Pons (tissue), 1 donor: ENCODE measurements at places on chromosomes 4 and X.
A peak's percentile ranks its signal among the peaks of the same experiment; 100 is the strongest.

DNA sequence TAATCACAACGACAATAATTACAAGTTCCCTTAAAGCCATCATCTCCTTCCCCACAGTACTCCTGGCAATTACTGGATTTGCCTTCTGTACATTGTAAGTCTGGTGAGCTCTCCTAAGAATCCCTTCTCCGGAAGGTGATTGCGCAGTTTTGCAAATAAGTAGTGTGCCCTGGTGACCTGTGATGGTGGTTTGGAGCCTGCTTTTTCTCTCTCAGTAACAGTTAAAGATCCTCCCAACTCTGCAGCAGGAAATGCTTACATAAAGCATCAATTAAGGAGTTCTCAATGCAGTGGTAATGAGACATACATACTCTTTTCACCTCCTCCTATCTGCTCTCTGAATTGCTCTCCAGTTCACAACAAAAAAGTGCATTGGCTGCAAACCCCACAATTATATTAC lies 159.7 kb downstream of the SH2D1A start:
- no peak for DNase-seq

- DNase-seq = no peak
Observed at GRCh38 chrX:1444561-1445500, 7.9 kb downstream of the ASMTL start.

DNA sequence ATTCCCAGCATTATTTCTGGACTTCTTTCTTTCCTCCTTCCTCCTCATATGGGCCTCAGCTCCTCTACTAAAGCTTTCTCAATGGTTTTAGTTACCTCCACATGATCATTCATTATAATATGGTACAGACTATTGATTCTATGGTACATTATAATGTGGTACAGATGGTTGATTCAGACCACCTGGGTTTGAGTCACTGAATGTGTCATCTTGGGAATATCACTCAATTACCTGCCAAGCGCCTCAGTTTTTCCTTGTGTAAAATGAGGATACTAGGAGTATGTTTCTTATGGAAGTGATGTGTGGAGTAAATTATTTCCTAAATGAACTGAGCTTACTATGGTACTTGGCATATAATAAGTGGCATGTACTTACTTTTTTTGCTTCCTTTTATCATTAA lies 27.7 kb downstream of the SLIT2 start:
- no peak for DNase-seq

GRCh38 chrX:55008571-55009358 lies 8.6 kb downstream of the APEX2 start:
- DNase-seq = peak; percentile 35

- DNase-seq = no peak
Observed at GRCh38 chrX:134236626-134237614, at the start of gene CCDC160. Gene CCDC160 (plus strand): TSS chrX:134237182. CDS start chrX:134244801, 7,619 bp downstream.
